ENCODE measurements at places on chromosomes 7 and 10. TPM values are rescaled to one million over a fixed set of nuclear protein-coding genes. Genes with fewer than 3 reads are reported as not detected.

The MMD2 gene
- not detected for polyA plus RNA-seq

The PHKG1 gene
- 24.5 TPM for polyA plus RNA-seq

The CYP2W1 gene
- not detected for polyA plus RNA-seq

The CWF19L1 gene
- polyA plus RNA-seq = 14.4 TPM

The ELN gene
- 73.4 TPM for polyA plus RNA-seq

The COL13A1 gene
- polyA plus RNA-seq = 6.8 TPM

The PRPS1L1 gene
- polyA plus RNA-seq = not detected
